ENCODE measurements at places on chromosomes 7 and 10.

DNA sequence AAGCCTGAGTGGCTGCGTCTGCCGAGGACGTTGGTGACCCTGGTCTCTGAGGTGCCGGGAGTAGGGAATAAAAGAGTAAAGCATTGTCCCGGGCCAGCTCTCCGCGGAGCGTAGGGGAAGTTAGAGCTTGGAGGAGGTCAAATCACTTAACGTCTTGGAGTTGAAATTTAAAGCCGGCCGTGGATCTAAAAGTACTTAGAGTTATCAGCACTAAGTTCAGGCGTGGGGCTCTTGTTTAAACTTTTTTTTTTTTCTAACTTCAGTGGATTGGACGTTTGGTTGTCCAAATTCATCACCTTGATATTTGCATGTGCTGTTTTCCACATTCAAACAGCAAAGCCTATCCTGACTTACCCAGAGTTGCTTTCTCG is 700 bp downstream of the NIPSNAP2 start:
- H3K27me3 ChIP-seq = no peaks in the 10 kb centered on the region
- DNase-seq = peak; percentile 75
- no peaks in the 10 kb centered on the region for H3K36me3 ChIP-seq
- peaks cover 18% of the 10 kb centered on the region for H3K4me1 ChIP-seq
- H3K4me3 ChIP-seq = peak overlapping the region; percentile 72

DNA sequence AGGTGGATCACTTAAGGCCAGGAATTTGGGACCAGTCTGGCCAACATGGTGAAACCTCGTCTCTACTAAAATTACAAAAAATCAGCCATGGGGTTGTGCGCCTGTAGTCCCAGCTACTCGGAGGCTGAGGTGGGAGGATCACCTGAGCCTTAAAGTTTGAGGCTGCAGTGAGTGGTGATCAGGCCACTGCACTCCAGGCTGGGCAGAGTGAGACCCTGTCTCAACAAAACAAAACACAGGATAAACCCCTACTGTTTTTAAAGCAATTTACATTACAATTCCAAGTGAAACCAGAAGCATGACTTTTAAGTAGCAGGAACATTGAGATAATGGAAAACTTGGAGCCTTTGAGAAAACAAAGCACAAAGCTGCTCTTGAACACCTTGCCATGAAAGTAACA is 92.4 kb upstream of the BTBD16 start:
- DNase-seq = no peak

DNA sequence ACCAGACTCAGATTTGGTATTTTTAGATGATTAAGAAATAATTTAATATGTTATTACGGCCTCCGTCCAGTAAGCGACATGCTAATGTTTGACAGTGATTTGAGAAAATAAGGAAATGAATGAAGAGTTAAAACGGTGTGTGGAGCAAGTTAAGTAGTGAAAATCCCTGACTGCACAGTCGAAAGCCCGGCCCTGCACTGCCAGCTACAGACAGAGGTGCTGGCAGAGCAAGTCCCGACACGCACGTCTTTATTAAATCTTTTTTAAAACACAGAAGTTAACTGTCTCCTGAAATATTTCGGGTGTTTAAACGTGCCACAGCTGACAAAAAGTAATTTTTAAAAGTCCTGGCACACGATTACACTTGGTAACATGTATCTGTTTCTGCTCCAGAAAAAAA is 293.4 kb upstream of the RNF32 start:
- H3K4me3 ChIP-seq = no peak overlapping the region
- H3K27me3 ChIP-seq = no peaks in the 10 kb centered on the region
- no peaks in the 10 kb centered on the region for H3K36me3 ChIP-seq
- no peak for DNase-seq
- no peak overlapping the region for H3K27ac ChIP-seq
- H3K4me1 ChIP-seq = no peaks in the 10 kb centered on the region

- H3K4me3 ChIP-seq = peak overlapping the region; percentile 96
- no peaks in the 10 kb centered on the region for H3K27me3 ChIP-seq
- DNase-seq = peak; percentile 65
- peaks cover 23% of the 10 kb centered on the region for H3K4me1 ChIP-seq
- peak overlapping the region; percentile 46 for H3K27ac ChIP-seq
Measured at GRCh38 chr7:25124465-25125136, 459 bp downstream of the CYCS start.

GRCh38 chr7:156823435-156823834 is 69.5 kb downstream of the LMBR1 start:
- no peak overlapping the region for H3K27ac ChIP-seq
- peak; percentile 28 for DNase-seq
- no peaks in the 10 kb centered on the region for H3K36me3 ChIP-seq
- H3K4me3 ChIP-seq = no peak overlapping the region

- no peak for DNase-seq
- H3K27ac ChIP-seq = no peak overlapping the region
- peaks cover under 1% of the 10 kb centered on the region for H3K27me3 ChIP-seq
- no peak overlapping the region for H3K4me3 ChIP-seq
- H3K4me1 ChIP-seq = no peaks in the 10 kb centered on the region
Measured at GRCh38 chr7:144049491-144049890, 743 bp downstream of the OR2A5 start.

DNA sequence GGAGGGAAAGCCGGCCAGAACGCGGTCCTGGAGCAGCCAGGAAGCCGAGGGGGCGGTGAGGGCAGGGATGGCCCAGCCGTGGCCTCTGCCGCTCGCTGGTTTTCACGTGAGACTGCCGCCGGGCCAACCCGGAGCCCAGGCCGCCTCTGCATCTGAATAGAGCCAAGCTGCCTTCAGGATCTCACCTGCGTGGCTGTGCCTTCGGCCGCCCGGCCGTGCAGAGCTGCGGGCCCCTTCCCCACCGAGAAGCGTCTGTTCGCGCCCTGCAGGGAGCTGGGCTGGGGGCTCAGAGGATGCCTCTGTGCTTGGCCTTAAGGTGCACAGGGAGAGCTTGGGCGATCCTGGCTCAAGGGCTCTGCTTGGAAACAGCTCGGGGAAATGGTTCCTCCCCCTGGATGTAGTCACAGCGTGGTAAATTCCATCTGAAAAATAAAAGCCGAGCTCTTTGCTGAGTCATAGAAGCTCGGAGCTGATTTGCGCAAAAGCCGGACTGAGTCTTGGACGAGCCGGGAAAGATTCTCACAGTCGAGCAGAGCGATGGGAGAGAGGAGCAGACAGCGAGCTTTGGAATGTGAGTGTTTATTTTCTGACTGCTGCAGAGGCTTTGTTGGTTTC is at the start of gene JAKMIP3:
Gene JAKMIP3 (plus strand): TSS at position 456 of the 615 bp plus-strand sequence. CDS start 38,863 bp downstream, outside the sequence.
- 0 out of 2 replicates have a peak, but pooled peaks cover 2% of the 10 kb centered on the region for H3K27me3 ChIP-seq
- peak within 1 kb of the TSS; percentile 63 for H3K27ac ChIP-seq
- DNase-seq = peak; percentile 98
- H3K36me3 ChIP-seq = no peaks in the 10 kb centered on the region
- peaks cover 7% of the 10 kb centered on the region for H3K4me1 ChIP-seq
- peak within 1 kb of the TSS; percentile 82 for H3K4me3 ChIP-seq

GRCh38 chr10:218798-219197 is 83.5 kb downstream of the ZMYND11 start:
- DNase-seq = peak; percentile 52
- H3K4me3 ChIP-seq = peak overlapping the region; percentile 18

- no peaks in the 10 kb centered on the region for H3K27me3 ChIP-seq
- H3K36me3 ChIP-seq = no peaks in the 10 kb centered on the region
- no peaks in the 10 kb centered on the region for H3K4me1 ChIP-seq
- no peak overlapping the region for H3K27ac ChIP-seq
- DNase-seq = no peak
- H3K4me3 ChIP-seq = no peak overlapping the region
Measured at GRCh38 chr7:81256991-81257390, 338.1 kb upstream of the SEMA3C start.

DNA sequence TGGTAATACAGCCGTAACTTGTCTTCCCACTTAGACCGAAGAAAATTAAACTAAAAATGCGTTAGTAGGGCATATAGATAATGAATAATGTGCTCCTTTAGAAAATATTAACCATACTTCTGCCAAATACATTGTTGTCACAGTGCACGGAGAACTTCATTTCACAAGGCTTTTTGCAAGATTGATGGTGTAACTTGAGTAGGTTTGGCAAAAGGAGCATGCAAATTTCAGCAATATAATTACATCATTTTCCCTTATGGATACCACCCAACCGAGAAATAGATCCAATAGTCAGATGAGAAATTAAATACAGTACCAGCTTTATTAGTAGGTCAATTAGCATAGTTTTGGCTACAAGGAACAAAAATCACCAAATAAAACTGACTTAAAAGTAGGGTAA is 792.6 kb upstream of the C7orf33 start:
- H3K4me1 ChIP-seq = no peaks in the 10 kb centered on the region
- no peak for DNase-seq
- H3K27ac ChIP-seq = no peak overlapping the region

- H3K36me3 ChIP-seq = no peaks in the 10 kb centered on the region
- no peaks in the 10 kb centered on the region for H3K4me1 ChIP-seq
- no peak for DNase-seq
- no peak overlapping the region for H3K4me3 ChIP-seq
- peaks cover 14% of the 10 kb centered on the region for H3K27me3 ChIP-seq
Measured at GRCh38 chr10:104067525-104067924, 18.2 kb downstream of the COL17A1 start.

DNA sequence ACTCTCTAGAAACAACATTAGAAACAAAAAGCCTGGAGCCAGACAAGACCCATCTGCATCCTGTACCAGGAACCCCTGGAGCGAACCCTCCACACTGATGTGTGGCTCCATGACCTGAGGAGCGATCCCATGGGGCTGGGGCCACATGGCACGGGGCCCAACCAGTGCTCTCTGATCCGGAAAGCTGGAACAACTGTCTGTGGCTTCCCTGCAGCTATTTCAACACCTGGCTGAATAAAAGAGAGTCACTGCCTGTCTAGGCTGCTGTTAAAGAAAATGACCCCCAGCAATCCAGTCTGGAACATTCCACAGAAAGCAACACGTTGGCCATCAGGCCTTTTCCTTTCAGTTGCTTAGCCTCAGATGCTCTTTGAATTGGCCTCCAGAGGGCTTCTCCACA is 20.9 kb downstream of the UROS start:
- no peak overlapping the region for H3K4me3 ChIP-seq
- H3K27me3 ChIP-seq = no peaks in the 10 kb centered on the region
- DNase-seq = no peak

GRCh38 chr10:89475591-89475998 is 59.8 kb downstream of the SLC16A12 start:
- H3K27ac ChIP-seq = no peak overlapping the region
- no peaks in the 10 kb centered on the region for H3K27me3 ChIP-seq
- H3K4me3 ChIP-seq = no peak overlapping the region
- H3K36me3 ChIP-seq = no peaks in the 10 kb centered on the region
- DNase-seq = no peak
- H3K4me1 ChIP-seq = peaks cover 31% of the 10 kb centered on the region

DNA sequence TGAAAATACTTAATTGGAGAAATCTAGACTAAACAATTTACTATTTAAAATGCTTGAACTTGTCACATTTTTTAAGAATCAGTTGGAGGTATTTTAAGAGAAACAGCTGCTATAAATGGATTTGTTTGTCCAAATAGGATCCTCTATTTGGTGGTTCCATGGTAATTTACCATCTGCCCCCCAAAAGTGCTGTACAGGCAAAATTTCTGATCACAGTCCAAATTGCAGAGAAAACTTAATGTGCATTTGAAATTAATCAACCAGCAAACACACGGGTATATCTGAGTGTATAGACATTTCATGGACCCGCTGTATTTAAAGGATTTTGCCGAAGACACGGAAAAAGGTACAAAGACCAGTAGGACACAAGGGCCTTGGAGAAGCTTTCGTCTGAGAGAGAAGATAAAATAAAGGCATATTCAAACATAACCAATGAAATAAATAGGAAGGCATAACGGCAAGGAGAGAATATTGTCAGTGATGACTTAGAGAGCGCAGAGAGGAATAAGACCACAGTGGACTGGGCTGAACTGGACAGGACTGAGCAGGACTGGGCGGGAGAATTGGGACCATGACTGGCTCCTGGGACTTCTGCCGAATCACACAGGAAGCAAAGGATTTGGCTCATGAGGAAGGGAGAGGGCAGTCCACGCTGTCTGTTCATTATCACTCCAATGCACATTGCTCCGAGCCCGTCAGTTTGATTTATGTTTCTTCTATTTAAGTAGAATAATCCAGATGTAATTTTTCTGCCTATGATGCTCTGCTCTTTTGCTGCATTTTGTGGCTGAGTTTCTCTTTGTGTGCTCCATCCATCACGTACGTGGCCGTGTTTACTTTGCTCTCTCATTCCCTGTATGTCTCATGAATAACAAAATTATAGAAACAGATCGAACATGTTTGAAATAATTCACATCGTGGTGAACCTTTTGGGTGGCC is 112.8 kb downstream of the PRLHR start:
- H3K36me3 ChIP-seq = no peaks in the 10 kb centered on the region
- no peak overlapping the region for H3K27ac ChIP-seq
- H3K4me3 ChIP-seq = no peak overlapping the region
- no peak for DNase-seq

DNA sequence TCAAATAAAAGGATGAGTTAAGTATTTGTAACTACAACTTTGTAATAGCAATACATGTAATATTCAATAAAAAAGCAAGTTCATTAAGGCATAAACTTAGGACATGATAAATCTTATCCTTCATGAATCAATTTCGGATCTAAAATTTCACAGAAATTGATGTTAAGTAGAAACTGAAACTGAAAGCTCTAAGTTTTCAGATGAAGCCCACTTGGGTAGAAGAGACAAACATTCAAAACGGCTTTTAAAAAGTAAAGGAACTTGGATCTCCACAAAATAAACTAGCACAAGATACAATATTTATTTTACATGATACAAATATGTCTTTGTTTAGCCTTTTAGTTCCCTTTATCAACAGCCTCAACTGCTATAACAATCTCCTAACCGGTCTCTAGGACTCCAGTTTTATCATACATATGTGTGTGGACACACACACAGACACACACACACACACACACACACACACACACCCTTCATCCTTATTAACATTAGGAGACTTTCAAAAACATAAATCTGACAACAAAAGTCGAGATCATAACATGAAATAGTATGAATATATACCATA is 83.7 kb downstream of the USP6NL start:
- H3K4me3 ChIP-seq = peak overlapping the region; percentile 46
- no peaks in the 10 kb centered on the region for H3K4me1 ChIP-seq
- H3K36me3 ChIP-seq = no peaks in the 10 kb centered on the region

DNA sequence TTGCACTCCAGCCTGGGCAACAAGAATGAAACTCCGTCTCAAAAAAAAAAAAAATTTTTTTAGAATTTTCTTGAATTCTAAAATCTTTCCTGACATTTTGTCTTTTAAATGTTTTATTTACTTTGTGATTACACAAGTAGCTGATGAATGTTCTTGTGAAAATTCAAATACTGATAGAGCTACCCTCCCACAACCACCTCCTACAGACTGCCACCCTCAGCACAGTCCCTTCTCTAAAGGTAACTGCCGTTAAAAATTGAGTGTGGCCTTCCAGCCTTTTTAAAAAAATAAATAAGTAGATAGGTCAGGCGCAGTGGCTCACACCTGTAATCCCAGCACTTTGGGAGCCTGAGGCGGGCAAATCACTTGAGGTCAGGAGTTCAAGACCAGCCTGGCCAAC is 15.1 kb downstream of the ENO4 start:
- DNase-seq = no peak
- no peaks in the 10 kb centered on the region for H3K36me3 ChIP-seq
- H3K4me1 ChIP-seq = no peaks in the 10 kb centered on the region

Measured in GM23248 (cell line).